ENCODE measurements at places on chromosomes 6 and 20.

DNA sequence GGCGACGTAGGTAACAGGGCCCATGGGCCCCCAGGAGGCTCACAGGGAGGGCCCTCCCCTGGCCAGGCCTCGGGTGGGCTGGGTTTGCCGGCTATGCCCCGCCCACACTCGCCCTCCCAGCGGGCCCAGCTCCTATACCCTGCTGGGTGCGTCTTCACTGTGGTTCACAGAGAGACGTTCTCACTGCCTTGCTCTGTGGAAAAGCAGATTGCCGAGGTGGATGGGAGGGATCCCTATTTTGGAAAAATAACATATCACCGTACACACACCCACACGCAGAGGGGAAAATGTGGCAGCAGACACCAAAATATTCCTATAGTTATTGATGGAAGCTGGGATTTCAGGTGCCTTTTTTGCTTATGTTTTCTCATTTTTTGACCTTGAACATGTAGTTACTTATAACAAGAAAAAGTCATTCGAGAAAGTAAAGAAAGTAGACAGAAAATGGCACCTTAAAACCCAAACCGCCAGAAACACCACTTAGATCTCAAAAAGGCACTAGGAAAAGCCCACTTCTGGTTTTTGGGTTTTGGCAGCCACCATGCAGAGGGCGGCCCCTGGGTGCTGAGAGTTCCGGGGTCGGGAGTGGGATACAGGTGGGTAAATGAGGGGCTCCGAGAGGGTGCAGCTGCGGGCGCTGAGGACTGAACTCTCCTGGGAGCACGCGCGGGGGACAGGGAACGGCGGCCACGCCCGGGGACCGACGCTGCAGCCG is 49.4 kb downstream of the TMEM242 start:
- peak; percentile 77 for DNase-seq

DNA sequence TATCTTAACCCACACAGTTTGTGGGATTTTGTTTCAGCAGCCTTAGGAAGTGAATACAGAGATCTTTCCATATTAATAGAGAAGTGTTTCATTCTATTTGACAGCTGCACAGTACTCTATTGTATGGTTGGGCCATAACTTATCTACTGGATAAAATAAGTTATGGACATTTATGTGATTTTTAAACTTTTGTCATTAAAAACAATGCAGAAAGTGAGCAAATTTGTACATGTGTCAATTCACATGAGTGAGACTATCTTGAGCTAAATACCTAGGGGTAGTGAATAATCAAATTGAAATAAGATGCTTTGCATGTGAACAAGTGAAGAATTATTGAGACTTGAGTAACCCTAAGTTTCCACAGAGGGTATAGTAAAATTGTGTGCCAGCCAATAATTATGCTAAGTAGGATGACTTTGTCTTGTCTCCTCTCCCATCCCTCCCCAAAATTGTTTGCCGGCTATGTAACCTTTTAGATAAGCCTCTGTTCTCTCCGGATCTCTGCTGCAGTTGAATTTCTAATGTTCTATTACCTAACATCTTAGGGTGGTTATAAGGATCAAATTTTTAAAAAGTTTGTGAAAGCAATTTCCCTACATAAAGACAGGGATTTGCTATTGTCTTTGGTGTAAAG is 33.3 kb upstream of the TPBG start:
- no peak for DNase-seq

DNA sequence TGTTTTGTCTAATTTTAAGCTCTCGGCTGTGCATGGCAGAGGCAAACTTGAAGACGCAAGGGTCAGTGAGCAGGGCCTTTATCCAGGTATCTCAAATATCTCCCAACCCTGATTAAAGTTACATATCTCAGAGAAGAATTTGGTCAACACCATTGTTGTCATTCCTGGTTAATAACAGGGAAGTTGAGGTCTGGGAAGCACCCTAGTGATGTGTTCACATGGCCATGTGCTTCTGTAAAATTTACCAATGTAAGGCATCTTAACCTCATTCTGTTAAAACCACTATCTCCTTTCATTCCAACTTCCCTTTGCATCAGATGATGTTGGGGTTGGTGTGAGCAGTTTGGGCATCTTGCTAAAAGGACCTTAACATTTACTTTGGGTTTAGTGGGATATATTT is 4.0 kb upstream of the FAM110A start:
- no peak for DNase-seq

DNA sequence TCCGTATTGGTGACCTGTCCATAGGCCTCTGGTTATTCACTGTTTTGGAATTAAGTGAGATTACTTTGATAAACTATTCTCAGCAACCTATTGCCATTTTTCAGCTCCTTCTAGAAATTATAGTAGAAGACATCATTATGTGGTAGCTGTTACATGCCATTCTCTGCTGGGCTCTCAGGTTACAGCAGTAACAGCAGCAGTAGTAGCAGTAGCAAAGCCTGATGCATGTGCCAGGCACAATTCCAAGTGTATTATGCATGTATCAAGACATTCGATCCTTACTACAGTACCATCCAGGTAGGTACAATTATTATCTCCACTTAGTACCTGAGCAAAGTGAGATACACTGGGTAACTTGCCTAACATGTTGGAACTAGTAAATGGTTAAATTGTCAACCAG is 74.3 kb downstream of the RPS12 start:
- DNase-seq: no peak

DNA sequence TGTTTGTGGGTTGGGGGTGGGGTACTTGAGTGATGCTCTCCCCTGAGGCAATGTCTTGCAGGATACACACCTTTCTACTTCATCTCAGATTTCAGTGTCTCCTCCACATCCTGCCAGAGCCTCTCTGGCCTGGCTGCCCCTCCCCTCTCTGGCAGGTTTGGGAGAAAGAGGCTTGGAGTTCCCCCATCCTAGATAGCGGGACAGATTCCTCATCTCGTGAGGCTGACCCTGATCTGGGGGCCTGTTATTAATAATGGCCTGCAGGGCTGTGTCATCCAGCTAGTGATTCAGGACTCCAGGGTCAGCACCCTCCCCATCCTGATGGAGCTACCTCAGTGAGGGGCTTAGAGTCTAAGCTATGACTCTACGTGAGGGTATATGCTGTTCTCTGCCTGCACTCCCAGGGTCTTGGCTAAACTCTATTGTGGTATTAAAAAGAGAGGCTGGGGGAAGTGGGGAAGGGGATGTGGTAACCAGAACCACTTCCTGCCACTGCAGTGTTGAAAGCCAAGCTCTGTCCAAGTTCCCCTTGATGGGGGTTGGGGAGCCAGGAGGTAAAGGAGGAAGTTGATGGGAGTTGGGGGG is 3.7 kb upstream of the MMP9 start:
- peak; percentile 35 for DNase-seq

DNA sequence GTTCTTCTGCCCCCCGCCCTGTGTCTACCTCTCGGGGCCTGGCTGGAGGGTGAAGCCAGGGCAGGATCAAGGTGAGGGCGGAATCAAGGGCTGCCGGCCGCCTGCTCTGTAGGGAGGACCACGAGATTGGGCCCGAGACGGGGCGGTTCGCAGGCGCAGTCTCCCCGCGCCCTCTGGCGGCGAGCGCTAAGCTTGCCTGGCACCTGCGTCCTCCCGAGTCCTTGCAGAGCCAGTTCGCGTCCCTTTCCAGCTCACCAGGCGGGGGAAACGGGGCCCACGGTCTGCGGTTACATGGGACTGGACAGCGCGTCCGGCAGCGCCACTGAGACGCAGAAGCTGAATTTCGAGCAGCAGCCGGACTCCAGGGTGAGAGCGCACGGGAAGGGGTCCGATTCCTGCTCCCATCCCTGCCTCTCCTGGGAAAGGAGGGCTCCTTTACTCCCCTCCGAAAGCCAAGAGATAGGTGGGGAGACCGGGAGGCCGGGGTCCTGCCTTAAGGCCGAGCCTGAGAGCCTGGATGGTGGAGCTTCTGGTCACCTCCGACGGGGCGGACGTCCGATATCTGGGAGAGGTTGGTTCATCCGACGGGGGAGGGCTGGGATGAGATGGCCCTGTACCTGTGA is 3.6 kb upstream of the MATN4 start:
- DNase-seq: peak; percentile 76

GRCh38 chr20:40232756-40233155 is 456.3 kb downstream of the MAFB start:
- no peak for DNase-seq
